ENCODE measurements at places on chromosomes 1 and 21.

DNA sequence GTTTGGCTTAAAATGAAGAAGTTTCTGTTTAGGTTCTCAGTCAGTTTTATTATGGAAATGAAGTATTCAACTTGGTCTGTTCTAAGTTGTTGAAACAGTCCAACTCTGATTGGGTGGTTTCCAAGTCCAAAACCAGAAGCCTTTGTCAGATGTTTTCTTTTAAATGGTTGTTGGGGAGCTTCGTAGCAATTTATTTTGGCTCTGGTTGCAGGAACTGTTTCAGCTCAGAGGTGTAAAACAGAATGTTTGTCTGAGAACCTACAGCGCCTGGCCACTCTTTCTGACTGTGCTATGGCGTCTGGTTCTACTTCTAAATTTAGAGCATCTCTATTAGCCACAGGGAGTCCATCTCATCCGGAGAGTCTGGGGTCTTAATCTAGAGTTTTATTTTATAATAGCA, 582.6 kb upstream of the TMPRSS15 start:
- no peak for DNase-seq

DNA sequence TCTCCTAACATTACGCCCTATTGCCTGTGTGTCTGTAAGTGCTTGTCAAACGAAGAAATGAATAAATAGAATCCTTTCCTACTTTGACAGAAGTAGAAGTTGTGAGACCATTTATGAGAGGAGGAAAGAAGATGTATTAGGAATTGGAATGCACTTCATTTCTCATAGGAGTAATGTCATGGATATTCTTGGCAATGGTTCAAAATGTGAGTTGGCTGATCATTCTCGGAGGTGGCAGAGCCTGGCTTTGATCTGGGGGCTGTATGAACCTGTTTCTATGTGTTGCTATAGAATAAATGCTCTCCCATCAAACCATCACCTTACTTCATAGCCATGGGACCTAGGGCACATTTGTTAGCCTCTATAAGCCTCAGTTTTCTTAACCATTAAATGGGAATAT, 10.1 kb upstream of the SERBP1 start:
- DNase-seq = no peak

DNA sequence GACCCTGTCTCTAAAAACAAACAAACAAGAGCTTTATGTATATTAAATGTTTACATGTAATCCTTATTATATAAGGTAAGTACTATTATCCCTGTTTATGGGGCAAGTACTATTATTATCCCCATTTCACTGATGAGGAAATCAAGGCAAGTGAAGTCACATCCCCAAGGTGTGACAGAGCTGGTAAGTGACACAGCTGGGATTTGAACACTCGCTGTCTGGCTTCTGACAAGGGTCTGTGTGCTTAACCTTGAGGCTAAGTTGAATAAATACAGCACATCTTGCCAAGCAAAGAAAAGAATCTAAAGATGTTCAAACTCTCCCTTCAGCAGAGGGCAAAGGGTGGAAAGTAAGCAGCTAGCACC, 167.9 kb upstream of the IRF2BP2 start:
- no peak for DNase-seq

DNA sequence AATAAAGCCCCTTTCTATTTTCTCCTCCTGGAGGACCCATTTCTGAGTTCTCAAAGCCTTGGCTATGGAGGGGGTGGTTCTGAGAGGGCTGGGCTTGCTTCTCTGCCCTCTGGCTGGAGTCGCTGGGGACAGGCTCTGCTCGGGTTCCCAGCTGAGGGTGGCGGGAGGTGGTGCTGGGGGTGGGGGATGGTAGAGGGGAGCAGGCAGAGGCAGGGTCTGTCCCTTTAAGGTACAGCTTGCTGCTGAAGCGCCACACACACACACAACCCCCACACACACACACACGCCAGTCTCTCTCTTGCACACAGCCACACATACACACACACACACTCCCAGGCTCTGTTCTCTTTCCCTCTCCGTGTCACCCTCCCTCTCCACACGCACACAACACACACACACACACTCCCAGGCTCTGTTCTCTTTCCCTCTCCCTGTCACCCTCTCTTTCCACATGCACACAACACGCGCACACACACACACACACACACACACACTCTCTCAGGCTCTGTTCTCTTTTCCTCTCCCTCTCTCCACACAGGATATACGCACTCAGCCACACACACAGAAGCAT, 69.8 kb upstream of the SSBP3 start:
- DNase-seq = no peak

DNA sequence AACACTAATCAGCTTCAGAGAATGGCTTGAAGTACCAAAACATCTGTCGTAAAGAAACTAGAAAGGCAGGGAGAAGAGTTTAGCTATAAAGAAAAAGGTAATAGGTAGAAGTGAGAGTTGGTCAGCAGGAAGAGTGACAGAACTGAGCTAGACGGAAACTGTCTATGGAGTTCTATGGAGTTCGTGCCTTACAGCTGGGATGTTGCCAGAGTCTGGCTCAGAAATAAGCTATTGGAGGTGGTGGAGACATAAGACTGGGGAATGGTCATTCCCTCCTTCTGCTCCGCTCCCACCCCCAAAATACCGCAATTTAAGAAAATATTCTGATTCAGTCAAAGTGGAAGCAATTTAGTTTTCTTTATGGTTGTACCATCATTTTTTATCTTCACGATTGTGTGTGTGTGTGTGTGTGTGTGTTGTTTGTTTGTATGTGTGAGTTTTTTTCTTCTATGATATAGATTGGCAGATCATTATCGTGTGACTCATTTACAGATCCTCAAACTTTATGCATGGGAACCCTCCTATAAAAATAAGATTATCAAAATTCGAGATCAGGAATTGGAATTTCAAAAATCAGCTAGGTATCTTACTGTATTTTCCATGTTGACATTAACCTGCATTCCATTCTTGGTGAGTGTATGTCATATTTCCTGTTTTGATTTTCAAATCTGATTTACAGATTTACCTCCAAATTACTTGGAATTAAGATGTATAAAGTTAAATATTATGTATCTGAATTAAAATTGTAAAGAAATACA, 79.0 kb downstream of the HSPA13 start:
- DNase-seq = no peak

GRCh38 chr1:201896951-201897391, 8.3 kb downstream of the SHISA4 start:
- DNase-seq = no peak

DNA sequence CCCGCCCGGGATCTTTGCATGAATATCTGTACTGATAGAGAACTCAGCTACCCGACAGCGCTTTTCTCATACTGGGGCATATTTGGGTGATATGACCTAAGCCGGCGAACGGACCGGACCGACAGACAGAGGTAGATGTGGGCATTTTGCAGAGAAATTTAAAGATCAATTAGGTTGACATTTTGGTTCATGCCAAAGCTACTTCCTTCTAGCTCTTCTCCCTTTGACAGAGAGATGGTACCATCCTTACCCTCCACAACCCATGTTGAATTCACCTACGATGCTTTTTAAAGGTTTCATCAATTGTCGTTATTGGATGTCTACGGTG, 459 bp downstream of the ARV1 start:
- DNase-seq = no peak

DNA sequence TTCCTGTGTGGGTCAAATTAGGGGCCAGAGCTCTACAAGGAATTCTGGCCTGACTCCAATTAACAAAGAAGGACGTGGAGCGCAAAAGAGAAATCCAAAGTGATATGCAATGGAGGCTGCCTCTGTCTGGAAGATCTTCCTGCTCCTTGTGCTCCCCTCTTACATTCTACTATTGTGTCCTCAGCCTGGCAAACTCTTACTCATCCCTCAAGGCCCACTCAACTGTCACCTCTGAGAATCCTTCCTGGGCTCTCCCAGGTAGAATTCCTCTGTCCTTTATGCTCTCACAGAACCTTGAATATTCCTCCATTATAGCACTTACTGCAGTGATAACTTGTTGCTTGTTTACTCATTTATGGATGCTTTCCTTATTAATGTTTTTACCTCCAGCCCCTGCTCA, 31.4 kb downstream of the KCNC4 start:
- no peak for DNase-seq

DNA sequence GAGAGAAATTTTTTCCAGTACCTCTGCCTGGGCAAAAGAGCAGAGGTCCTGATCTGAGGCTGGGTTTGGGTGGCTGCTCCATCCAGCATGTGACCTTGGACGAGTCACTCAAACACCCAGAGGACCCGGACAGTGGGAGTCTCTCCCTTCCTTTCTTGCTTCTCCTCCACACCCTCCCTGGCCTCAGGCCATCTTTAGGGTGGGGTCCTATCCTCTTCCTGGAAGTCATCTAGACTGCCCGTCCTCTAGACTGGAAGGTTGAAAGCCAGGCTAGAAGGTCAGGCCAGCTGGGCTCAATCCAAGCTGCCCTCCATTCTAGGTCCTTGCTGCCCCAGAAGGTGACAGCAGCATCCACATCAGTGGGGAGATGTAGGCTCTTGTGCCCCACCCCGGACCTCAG, 599.5 kb downstream of the MATN1 start:
- DNase-seq = no peak

- DNase-seq = no peak
Measured at GRCh38 chr1:170857955-170858354, 77.4 kb upstream of the MROH9 start.

GRCh38 chr1:58745666-58746065, 38.2 kb downstream of the JUN start:
- DNase-seq = no peak

GRCh38 chr21:32093646-32094462, 185.0 kb downstream of the MIS18A start:
- DNase-seq = no peak

DNA sequence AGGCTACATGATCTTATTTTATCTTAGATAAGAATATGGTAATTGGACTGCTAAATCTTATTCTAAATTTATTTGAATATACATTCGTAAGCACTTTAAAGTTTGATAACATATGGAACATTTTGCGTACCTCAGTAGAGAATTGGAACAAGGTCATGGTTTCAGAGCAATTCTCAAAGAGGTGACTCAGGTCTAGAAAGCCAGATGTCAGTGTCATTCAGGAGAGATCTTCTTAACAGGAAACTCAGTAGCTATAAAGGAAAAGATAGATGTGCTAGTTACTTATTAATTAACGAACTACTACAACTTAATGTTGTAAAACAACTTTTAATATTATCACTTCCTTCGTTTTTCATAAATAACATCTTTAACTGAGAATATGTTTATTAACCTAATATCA, 142.5 kb downstream of the USP25 start:
- DNase-seq = no peak

DNA sequence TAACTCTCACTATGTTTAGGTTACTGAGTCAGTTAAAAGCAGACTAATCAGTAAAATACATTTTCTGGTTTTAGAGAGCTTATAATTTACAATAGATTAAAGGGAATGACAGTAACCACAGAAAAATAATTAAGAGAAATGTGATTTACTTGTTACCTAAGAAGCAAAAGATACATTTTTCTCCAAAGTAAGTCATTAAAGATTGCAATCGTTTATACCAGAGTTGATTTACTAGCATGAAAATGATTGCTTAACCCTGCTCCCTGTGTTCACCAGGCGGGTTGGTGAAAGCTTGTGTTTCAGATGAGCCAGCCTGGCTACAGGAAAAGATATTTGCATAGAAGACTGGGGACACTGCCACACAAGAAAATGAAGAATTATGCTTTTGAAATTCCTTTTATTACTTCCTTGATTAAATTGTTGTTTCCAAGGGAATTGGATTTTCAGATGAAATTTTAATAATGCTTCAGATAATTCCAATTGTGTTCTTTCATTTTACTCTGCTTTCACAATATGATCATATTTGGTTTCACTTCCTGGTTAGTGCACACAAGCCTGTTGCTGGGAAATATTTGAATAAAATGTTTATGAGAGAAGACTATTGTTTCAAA, 27.9 kb downstream of the LRRC8B start:
- no peak for DNase-seq

- no peak for DNase-seq
Measured at GRCh38 chr1:96815914-96816313, 94.3 kb downstream of the PTBP2 start.

GRCh38 chr1:121483961-121484424, 299.2 kb downstream of the SRGAP2C start:
- DNase-seq = no peak

- DNase-seq = no peak
Measured at GRCh38 chr21:26753822-26754221, 91.4 kb downstream of the ADAMTS1 start.

DNA sequence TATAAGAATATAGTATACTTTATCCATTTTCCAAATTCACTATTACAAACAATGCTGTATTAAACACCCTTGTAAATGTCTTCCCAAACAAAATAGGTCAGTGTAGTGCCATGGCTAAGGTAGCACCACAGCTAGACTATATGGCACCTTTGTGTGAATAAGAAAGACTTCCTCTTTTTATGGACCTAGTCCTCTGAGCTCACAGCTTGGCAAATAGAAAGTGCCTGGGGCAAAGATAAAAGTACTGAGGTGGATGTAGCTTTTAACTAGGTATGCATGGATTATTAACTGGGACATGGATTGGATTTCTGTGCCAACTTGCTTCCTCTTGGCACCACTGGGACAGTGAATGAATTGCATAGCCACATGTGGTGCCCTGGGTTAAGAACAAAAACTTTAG, 25.0 kb downstream of the HRNR start:
- DNase-seq = no peak

DNA sequence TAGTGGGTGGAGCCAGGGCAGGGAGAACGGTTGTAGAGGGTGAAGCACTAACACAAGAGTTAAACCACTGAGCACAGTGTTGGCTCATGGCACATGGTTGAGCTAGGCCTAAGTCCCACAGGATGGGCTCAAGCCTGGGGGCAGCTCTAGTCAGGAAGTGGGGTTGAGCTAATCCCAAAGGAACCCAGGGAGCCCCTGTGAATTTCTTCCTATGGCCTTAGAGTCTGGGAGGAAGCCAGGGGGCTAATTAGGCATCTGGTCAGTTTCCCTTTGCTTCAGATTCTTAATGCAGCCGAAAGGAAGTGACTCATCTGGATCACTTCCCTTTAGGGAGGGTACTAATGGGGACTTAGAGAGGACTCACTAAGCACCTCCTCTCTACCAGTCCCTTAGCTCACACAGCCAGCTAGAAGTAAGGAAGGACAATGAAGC, 10.1 kb downstream of the CFAP45 start:
- no peak for DNase-seq

GRCh38 chr1:204728045-204728444, 42.5 kb upstream of the LRRN2 start:
- no peak for DNase-seq

- no peak for DNase-seq
Measured at GRCh38 chr1:5707566-5708345, 284.5 kb downstream of the NPHP4 start.

GRCh38 chr1:119008483-119009311, 20.6 kb upstream of the TBX15 start:
- peak; percentile 61 for DNase-seq

GRCh38 chr1:97168056-97168455, 446.5 kb downstream of the PTBP2 start:
- DNase-seq = no peak

DNA sequence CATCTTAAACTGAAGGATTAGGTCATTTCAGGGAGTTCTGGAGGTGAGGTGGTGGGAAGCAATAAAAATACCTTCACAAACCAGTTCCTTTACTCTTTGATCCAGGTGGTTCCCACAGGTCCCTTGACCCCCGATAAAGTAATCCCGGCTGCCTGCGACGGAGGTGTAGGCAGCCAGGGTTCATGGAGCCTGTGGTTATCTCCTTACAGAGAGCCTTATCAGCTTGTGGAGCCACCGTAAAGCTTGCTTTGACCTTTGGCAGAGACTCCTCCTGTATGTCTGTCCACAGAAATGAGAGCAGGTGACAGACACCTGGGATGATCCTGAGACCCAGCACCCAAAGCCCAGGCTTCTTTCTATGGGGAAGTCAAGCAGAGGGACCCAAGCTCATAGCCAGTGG, 243.4 kb downstream of the KIF26B start:
- no peak for DNase-seq

- DNase-seq = no peak
Measured at GRCh38 chr1:7294636-7295035, 476.5 kb upstream of the VAMP3 start.

All from HuH-7.5 (cell line).